ENCODE measurements at places on chromosomes 1 and 21. TPM values are rescaled to one million over a fixed set of nuclear protein-coding genes. Genes with fewer than 3 reads are reported as not detected.

Gene IL19
- polyA plus RNA-seq: not detected

Gene CELA2A
- not detected for polyA plus RNA-seq

Gene PROK1
- polyA plus RNA-seq: not detected

- no peaks in the 10 kb centered on the region for H3K27me3 ChIP-seq
- H3K4me3 ChIP-seq: no peak overlapping the region
- H3K27ac ChIP-seq: no peak overlapping the region
- H3K4me1 ChIP-seq: no peaks in the 10 kb centered on the region
- DNase-seq: no peak
- H3K36me3 ChIP-seq: no peaks in the 10 kb centered on the region
These were observed 30.9 kb downstream of the SMIM12 start for GRCh38 chr1:34828611-34829010.

DNA sequence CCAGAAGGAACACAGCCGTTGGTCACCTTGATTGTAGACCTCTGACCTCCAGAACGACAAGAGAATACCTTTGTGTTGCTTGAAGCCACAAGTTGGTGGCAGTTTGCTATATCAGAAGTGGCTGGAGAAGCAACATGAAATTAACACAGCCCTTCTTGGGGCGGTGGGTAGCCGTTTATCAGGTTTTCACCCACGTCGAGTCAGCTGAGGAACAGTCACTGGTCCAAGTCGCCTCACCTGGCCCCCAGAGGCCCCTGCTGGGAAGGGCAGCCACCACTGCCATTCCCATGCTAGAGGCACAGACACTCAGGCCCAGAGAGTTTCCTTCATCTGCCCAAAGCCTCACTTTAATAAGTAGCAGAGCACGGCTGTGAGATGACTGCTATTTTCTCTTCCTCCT is 37.7 kb downstream of the TMEM51 start:
- H3K27me3 ChIP-seq: peaks cover 16% of the 10 kb centered on the region
- no peak overlapping the region for H3K27ac ChIP-seq
- H3K4me3 ChIP-seq: no peak overlapping the region
- H3K36me3 ChIP-seq: no peaks in the 10 kb centered on the region
- H3K4me1 ChIP-seq: no peaks in the 10 kb centered on the region

- no peak overlapping the region for H3K27ac ChIP-seq
- H3K36me3 ChIP-seq: no peaks in the 10 kb centered on the region
- H3K4me3 ChIP-seq: no peak overlapping the region
- no peaks in the 10 kb centered on the region for H3K27me3 ChIP-seq
These were observed 47.4 kb upstream of the ARHGEF16 start for GRCh38 chr1:3407021-3407420.

DNA sequence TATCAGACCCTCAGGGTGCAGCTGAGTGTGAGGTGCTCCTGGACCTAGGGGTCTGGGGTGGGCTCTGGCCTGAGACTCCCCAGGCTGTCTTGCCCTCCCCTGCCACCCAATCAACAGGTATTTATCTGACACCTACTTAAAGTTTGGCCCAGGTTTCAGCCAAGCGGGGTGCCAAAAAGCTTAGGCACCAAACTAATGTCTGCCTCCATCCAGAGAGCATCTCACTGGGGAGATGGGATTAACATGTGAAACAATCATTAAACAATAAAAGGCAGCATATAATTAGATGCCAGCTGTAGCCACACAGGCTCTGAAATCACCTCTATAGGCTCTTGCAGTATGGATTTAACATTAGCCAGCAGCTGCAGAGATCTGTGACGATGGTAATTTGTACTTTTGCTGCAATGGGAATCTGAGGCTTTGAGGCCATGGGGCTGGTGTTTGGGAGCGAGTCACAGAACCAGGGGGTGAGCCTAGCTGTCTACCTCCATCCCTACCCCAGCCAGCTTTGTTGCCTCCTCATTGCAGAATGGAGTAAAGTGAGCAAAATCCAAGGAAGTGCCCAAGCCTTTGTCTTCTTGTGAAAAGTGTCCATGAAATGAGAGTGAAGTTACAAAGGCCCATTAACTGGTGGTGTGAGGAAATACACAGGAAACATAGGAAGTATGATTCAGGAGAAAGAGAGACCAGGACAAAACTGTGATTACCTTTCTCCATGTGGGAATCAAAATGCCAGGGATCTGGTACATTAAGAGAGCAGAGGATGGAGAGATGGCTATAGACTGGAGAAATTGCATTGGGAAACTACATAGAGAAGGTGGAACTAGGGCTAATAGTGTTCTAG is 36.1 kb downstream of the EIF2D start:
- H3K27me3 ChIP-seq: no peaks in the 10 kb centered on the region
- peak overlapping the region; percentile 97 for H3K27ac ChIP-seq
- H3K4me3 ChIP-seq: peak overlapping the region; percentile 91

GRCh38 chr1:198467907-198468306 is 72.6 kb downstream of the ATP6V1G3 start:
- no peaks in the 10 kb centered on the region for H3K27me3 ChIP-seq
- no peak overlapping the region for H3K27ac ChIP-seq
- H3K36me3 ChIP-seq: no peaks in the 10 kb centered on the region
- no peak for DNase-seq

All from naive thymus-derived CD8-positive, alpha-beta T cell (primary cell).